Activated T-cell treated with anti-CD3 and anti-CD28 coated beads, Interleukin-2, amount 50 U/mL, for 1 hour (primary cell): ENCODE measurements at places on chromosomes 6 and 20.

DNA sequence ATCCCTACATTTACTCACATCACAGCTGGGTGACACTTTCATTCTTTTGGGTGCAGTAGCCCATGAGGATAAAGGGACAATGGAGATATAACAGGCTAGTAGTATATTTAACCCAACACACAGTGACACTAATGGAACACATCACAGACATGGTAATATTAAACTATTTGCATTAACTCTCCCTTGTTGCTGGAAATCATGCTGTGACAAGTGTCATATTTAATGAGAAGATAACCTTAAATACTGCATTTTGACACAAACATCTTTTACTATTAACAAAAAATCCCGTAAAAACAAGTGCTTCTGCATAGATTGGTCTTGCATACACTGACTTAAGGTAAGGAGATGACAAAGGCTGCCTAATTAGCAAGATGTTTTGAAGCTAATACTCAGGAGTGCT, 45.5 kb downstream of the CNR1 start:
- no peak for DNase-seq

GRCh38 chr6:169640351-169640852, 61.4 kb downstream of the WDR27 start:
- DNase-seq = no peak

GRCh38 chr6:170176136-170176897, 114.6 kb downstream of the DLL1 start:
- DNase-seq = peak; percentile 14

DNA sequence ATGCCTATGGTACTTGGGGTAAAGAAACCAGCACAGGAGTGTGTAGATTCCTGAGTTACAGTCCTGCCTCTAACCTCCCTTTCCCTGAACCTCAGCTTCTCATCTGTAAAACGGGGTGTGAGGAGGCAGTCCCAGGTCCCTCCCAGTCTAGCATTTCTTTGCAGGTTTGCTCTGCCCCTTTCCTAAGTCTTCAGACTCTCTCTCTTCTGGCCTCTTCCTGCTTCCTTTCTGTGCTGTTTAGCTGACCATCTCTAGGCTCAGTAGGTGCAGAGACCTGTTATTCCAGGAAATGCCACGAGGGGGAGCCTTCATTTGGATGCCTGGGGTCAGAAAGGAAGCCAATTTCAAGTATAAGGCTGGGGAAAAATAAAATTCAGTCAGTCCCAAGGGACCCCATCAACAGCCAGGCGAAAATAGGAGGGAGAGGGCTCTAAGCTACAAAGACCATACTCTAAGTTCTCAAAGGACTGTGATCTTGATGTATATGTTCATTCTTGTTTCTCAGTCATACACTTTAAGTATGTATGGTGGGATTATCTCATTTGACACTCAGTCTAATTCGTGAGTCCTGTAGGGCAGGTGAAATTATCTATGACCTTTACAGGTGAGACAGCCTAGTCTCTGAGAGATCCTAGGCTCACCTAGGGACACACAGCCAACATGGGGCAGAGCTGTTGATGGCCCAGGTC, 89.1 kb downstream of the NCR2 start:
- peak; percentile 78 for DNase-seq

DNA sequence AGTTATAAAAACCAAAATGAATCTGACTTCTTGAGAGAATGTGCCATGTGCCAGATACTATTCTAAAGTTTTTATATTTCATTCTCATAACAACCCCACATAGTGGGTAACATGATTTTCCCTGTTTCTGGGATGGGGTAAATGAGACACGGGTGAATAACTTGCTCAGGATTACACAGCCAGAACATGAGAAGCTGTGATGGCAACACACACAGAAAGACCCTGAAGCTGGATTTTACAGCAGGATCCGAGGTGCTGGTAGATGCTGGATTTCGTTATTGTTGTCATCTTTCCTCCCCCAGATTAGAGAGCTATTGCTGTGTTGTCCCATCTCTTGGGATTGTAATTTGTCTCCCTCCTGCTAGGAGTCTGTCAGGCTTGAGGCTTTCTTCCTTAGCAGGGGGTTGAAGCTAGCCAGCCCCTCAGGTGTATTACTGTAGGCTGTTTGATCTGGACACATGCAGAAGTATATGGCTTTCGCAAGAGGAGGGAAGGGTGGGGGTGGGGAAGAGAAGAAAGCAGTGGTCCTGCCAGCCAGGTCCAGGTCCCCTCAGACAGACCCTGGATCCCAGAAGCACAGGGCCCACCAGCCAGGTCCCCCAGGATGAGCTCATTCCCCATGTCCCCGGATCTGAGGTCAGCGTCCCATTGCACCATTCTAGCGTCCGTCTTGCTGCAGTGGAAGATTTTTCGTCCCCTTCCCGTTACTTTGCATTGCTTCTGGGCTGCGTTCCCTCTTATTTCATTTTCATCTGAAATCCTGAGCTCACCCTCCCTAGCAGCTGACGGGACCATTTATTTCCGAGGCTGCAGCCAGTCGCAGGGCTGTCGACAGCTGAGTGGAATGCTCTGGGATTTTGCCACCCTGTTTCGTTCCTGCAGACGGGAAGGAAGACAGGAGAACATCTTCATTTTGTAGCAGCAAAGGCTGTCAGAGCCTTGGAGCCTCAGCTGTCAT, 7.3 kb upstream of the KCNG1 start:
- DNase-seq = no peak

GRCh38 chr6:158042245-158042798, 60.7 kb downstream of the SYNJ2 start:
- DNase-seq = peak; percentile 14

DNA sequence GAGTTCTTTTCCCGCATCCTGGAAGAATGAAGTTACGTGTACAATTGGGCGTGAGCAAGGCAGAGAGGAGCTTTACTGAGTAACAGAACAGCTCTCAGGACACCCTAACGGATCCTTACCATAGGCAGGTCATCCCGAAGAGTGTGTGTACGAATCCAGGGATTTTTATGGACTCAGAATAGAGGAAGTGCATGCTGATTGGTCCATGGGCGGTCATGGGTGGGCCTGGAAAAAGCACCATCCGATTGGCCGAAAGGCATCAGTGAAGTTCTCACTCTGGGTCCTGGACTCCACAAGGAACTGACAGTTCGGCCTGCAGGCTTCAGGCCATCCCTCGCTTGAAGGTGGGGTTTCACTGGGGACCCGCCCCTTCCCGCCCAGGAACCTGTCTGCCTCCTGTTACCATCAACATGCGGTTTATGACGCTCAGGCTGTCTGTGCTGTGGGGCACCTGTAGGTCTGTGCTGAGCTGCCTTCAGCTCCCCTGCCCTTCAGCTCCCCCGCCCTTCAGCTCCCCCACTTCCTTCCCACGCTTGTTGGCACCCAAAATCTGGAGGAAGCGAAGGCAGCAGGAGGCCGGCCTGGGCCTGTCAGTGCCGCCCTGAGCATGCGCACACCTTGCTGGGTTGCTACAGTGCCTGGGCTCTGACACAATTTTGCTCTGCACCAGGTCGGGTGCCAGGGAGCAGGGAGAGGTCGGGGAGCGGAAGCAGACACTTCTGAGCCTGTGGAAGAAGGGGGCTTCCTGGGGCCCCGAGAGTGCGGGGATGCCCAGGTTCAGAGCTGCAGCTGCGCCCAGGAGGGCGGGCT, 57.9 kb upstream of the MANEA start:
- no peak for DNase-seq

DNA sequence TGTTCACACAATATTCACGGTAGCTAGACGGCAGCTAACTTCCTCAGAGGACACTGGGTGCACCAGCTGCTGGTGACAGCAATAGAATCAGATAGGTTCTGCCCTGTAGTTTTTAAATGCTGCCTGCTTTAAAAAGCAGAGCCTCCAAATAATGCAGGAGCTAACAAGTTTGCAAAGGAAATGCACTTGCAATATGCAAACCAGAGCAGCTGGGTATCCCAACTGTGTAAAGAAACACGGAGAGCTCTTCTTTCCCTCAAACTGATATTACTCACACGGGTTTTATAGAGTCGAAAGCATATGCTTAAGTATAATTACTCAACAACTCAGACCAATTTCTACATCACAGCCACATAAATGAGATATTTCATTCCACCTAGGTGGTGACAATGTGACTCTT, 432.7 kb downstream of the TFAP2A start:
- DNase-seq = no peak

- no peak for DNase-seq
These were observed 544.5 kb downstream of the MAFB start for GRCh38 chr20:40144581-40144980.

- DNase-seq = no peak
These were observed 422.5 kb upstream of the RGS17 start for GRCh38 chr6:153553627-153554026.

GRCh38 chr20:57856658-57857057, 146.8 kb upstream of the PMEPA1 start:
- no peak for DNase-seq

DNA sequence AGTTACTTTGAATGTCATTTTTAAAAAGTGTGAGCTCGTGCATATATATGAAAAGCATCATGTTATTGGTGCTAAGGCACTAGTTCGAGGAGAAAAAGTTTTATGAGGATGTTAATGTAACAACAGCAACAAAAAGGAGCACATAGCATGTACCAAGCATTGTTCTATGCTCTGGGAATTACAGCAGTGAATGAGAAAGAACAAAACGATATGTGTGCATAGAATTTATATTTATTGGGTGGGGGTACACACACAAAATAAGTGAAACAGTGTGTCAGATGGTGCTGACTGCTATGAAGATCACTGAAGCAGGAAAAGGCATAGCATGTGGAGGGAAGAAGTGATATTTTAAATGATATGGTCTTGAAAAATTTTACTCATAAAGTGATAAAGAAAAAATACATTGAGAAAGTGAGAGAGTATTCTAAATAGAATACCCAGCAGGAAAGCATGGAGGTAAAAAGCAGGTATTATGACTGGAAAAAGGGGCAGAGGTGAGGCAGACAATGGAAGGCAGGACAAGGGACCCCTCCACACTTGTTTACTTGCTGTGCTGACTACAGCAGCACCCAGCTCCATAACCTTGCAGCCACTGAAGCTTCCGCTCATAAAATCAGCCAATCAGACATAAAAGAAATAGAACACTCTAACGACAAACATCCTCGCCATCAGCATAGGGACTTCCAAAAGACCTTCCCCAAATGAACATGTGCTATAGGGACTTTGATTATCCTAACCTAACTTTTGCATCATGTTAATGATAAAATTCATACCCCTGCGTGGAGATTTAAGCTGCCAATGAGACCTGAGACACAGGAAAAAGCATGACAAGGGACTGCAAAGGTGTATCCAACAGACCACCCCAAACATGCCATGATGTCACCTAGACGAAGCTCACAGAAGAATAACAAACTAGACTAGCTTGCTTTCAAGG, 119.9 kb downstream of the HFE start:
- no peak for DNase-seq

DNA sequence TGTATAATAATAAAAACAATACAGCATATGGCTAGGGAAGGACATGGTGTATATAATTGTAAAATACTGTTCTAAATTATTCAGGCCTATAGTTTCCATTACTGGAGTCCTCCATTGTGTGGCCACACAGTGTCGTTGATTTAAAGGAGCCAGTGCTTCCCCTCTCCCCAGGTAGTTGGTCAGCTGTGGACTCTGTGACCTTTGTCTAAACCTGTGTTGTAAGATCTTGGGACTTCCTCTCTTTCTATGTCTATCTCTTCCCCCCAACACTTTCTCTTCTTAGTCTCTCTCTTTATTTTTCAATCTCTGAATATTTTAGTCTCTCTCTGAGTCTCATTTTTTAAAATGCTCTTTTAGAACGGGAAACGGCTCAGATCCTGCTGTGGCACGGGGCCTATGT, 35.6 kb downstream of the BRPF3 start:
- DNase-seq = no peak

- no peak for DNase-seq
These were observed 5.0 kb downstream of the ATP5F1E start for GRCh38 chr20:59026904-59027740.

DNA sequence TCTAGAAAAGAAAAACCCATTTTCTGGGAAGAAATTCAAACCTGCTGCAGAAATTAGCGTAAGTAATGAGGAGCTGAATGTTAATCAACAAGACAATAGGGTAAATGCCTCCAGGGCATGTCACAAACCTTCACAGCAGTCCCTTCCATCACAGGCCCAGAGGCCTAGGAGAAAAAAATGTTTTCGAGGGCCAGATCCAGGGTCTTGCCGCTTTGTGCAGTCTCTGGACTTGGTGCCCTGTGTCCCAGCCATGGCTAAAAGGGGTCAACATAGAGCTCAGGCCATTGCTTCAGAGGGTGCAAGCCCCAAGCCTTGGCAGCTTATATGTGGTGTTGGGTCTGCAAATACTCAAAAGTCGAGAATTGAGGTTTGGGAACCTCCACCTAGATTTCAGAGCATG, 99.8 kb downstream of the STXBP5 start:
- DNase-seq = no peak

DNA sequence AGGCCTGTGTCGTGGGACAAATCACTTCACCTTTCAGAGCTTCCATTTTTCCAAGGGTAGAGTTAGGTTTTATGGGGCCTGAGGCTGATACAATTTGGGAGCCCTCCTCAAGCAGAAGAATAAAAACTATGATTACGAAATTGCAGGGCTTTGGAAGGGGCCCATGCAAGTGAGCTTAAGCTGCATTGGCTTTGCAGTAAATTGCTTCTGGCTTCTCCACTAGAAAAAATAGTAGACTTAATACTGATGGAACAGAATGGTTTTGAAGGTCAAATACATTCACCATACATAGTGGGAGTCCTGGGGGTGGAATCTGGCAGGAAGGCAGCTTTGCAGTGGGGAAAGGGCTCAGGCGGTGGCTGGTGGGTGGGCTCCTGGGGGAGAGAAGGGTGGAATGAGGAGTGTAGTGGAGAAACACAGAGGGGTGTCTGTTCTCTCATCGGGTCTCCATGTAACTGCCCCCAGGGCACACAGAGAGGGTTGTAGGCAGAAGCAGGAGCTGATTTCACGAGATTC, 55.9 kb upstream of the RNF24 start:
- no peak for DNase-seq

DNA sequence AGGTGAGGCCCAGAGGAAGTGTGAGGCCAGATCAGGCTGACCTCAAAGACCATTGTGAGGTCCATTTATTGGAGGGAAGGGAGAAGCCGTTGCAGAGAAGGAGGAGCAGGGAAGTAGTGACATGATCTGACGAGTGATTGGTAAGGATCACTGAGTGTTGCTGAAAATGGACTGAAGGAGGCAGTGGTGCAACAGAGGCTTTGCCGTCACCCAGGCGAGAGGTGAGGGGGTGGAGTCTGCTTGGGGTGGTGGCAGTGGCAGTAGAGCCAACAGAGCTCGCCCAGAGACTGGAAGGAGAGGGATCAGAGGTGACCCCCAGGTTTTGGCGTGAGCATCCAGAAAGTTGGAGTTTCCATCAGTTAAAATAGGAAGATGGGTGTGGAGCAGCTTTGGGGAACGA, 67.9 kb upstream of the CLDN20 start:
- no peak for DNase-seq

- DNase-seq = no peak
These were observed 74.7 kb downstream of the EYA4 start for GRCh38 chr6:133315811-133316210.

GRCh38 chr6:24761193-24761835, 13.4 kb upstream of the GMNN start:
- no peak for DNase-seq
